AG10803 (cell line): ENCODE measurements at places on chromosomes 13 and 19.

DNA sequence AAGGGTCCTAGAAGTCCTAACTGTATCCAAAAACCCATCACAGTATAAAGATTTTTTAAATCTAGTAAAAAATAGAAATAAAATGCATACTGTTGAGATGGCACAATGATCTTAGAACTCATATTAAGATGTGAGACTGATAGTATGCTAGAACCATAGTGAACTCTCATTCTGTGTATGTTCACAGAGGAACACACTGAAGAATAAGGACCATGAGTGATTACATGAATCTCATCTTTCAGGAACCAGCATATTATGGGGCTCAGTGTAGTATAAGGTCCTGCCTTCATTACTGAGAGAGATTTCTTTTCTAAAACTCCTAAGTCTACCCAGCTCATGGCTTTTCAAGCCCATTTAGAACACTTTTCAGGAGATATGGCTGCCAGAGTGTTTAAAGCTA is 59.8 kb upstream of the RFC3 start:
- no peak for DNase-seq

DNA sequence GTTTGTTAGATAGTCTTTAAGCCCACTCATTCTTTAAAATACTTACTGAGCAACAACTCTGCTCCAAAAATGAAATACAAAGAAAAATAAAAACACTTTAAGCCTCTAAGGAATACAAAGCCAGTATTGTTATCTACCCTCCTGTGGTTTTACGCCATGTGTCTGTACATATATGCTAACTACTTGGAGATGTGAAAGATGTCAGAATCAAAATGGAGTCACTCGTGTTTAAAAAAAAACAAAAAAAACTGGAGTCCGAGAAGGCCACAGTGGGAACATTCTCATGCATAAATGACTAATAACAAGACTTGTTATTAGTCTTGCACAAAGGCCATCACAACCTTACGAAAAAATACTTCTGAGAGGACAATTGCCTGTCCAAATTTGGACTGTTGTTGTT is 393.1 kb downstream of the TBC1D4 start:
- no peak for DNase-seq

- DNase-seq, result no peak
Observed at GRCh38 chr19:3124630-3125029, 11.2 kb upstream of the GNA15 start.

GRCh38 chr13:20669162-20669561 is 34.3 kb upstream of the IL17D start:
- DNase-seq, result no peak

DNA sequence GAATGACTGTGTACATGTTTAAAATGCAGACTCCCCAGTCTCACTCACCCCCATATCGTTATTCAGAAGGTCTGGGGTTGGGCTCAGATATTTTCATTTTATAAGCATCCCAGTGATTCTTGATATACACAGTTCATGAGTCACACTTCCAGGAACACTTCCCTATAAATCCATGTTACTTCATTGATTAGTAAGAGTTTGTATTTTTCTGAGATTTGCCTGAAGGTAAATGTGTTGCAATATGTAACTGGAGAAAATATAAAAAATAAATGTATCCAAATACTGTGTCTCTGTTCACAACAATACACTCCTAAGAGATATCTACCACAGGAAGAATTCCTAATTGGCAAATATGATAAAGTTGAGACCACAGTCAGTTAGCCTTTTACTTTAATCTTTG is 6.6 kb upstream of the PDX1 start:
- no peak for DNase-seq
